ENCODE measurements at places on chromosomes 4 and X.

- DNase-seq, result no peak
Observed at GRCh38 chrX:151710457-151710856, 5.4 kb upstream of the FATE1 start.

DNA sequence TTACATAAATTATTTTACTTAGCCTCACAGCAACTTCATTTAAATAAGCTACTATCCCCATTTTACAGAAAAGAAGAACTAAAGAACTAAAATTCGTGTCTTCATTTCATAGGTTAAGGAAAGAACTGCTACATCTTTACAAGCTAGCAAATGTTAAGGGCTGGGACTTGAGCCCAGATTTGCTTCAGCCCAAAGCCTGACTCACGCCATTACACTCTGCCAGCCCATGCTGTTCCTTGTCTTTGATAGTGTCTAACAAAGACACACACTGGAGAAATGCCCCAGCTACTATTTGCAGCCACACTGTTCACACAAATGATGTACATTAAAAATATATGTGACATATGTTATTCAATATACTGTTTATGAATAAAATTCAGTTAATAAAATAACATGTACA is 29.0 kb upstream of the ERVMER34-1 start:
- DNase-seq, result no peak

- no peak for DNase-seq
Observed at GRCh38 chrX:119105826-119106225, 21.8 kb downstream of the KIAA1210 start.

- DNase-seq, result no peak
Observed at GRCh38 chr4:180363815-180364214, 1879.4 kb upstream of the TENM3 start.

DNA sequence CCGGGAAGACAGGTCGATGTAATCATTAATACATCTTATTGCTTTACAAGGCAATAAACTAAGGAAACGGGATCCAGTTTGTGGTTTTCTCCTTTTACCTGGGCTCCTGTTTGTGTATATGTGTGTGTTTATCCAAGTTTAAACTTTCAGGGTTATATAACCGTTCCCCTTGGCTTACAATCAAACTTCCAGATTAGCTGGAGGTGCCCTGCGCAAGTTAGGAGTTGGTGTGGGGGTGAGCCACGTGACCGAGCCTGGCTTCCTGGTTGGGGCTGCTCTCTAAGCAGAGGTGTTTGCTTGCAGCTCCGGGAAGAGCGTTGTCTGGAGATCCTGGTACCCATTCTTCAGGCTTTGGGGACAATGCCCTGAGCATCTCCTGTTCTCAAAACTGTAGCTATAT is 129.2 kb downstream of the FHDC1 start:
- DNase-seq, result no peak

- no peak for DNase-seq
Observed at GRCh38 chrX:31301203-31301602, 229.4 kb upstream of the FTHL17 start.

- no peak for DNase-seq
Observed at GRCh38 chr4:153466949-153467896, 1.1 kb downstream of the TMEM131L start.

GRCh38 chr4:104967034-104967401 is 179.7 kb upstream of the TET2 start:
- no peak for DNase-seq

- no peak for DNase-seq
Observed at GRCh38 chrX:143435916-143436315, 81.4 kb downstream of the SPANXN3 start.

DNA sequence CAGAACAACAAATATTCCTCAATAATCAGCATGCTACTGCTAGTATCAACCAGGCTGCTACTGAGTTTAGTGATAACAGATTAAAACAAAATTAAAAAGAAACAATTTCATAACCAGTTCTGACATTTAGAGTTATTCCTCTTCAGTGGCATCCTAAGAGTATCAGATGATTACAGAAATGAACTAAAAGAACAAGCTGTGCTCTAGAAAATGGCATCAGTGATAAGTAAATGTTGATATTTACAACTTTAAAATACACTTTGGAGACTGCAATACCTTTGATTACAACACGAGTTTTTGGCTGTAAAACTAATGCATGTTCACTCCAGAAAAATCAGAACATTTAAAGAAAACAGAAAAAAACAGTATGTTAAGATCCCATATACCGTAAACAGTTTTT is 72.9 kb downstream of the ADGRA3 start:
- no peak for DNase-seq
